Osteoblast (primary cell): ENCODE measurements at places on chromosomes 11 and 22.

DNA sequence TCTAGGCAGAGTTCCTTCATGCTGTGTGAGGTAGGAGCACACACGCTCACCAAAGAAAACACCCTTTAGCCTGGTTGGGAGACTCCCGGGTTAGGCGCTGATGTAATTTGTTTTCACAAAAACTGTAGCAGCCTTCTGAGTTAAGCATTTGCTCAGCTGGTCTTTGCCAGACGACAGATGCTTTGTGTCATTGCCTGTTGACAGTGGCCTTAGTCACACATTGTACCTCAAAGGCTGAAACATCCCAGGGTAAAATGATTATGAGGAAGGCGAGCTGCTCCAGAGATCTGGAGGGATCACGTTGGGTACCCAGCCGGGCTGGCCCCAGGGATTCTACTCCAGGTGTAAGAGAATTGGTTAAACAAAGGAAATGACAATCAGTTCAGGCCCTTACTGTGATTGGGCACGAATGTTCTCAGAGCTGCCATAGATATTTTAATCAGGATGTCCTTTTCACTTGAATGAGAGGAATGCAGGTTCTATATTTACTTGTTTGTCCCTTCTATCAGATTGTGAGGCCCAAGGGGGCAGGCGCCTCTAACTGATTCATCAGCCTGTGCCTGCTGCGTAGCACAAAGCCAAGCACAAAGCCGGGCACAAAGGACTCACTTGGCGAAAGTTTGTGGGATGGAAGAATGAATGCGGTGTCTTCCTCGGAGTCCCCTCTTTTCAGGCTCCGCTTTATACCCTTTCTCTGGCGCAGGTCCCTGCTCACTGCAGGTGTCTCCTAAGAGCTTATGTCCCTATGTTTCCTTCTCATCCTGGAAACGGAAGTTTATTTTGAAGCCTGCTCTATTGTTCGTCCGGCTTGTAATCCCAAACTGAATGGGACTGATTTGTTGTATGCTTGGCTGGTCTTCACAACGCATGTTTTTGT, 47.1 kb downstream of the ADM start:
- no peaks in the 10 kb centered on the region for H3K36me3 ChIP-seq
- no peaks in the 10 kb centered on the region for H3K27me3 ChIP-seq
- H3K27ac ChIP-seq = peak overlapping the region; percentile 75
- H3K4me3 ChIP-seq = no peak overlapping the region

GRCh38 chr22:29695129-29695926, 24.5 kb upstream of the CABP7 start:
- peaks cover 35% of the 10 kb centered on the region for H3K36me3 ChIP-seq
- no peak overlapping the region for H3K27ac ChIP-seq

DNA sequence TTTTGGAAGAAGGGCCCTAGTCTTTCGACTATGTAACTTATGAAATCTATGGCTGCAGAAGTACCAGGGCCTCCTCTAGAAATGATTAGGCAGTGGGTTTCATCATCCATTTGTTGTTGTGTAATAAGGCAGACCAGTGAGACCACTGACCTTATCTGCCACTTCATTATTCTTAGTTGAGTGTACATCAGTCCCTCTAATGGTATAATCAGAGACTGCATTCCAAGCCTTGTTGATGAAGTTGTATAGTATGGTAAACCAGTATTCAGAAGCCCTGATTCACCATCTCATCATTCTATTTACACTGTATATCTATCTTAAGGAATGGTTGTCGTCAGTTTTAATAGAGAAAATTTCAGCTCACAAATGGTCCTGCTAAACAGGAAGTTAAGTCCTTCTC, 32.2 kb upstream of the GRIA4 start:
- no peaks in the 10 kb centered on the region for H3K4me1 ChIP-seq
- no peak overlapping the region for H3K4me3 ChIP-seq
- no peaks in the 10 kb centered on the region for H3K27me3 ChIP-seq
- no peak for DNase-seq

GRCh38 chr11:6199174-6199810, at the start of gene OR52W1:
OR52W1 (plus strand) TSS chr11:6199224; CDS start chr11:6199224, 0 bp downstream.
- no peaks in the 10 kb centered on the region for H3K4me1 ChIP-seq
- no peak for DNase-seq
- no peaks in the 10 kb centered on the region for H3K36me3 ChIP-seq
- no peak within 1 kb of the TSS for H3K4me3 ChIP-seq

GRCh38 chr11:100832829-100833228, 145.7 kb downstream of the ARHGAP42 start:
- no peak for DNase-seq
- H3K27ac ChIP-seq = no peak overlapping the region
- H3K27me3 ChIP-seq = no peaks in the 10 kb centered on the region
- peaks cover 19% of the 10 kb centered on the region for H3K4me1 ChIP-seq

- H3K27ac ChIP-seq = no peak overlapping the region
- H3K4me1 ChIP-seq = peaks cover 8% of the 10 kb centered on the region
- H3K4me3 ChIP-seq = no peak overlapping the region
- DNase-seq = no peak
- H3K27me3 ChIP-seq = no peaks in the 10 kb centered on the region
These were observed 28.1 kb downstream of the LDLRAD3 start for GRCh38 chr11:35971841-35972422.

- no peaks in the 10 kb centered on the region for H3K27me3 ChIP-seq
- H3K27ac ChIP-seq = no peak overlapping the region
- H3K4me3 ChIP-seq = no peak overlapping the region
- no peaks in the 10 kb centered on the region for H3K4me1 ChIP-seq
These were observed 40.2 kb upstream of the SLC25A1 start for GRCh38 chr22:19218541-19219233.
